Fibroblast of skin of right quadriceps (primary cell): ENCODE measurements at places on chromosomes 2 and 18.
A peak's percentile ranks its signal among the peaks of the same experiment; 100 is the strongest.

DNA sequence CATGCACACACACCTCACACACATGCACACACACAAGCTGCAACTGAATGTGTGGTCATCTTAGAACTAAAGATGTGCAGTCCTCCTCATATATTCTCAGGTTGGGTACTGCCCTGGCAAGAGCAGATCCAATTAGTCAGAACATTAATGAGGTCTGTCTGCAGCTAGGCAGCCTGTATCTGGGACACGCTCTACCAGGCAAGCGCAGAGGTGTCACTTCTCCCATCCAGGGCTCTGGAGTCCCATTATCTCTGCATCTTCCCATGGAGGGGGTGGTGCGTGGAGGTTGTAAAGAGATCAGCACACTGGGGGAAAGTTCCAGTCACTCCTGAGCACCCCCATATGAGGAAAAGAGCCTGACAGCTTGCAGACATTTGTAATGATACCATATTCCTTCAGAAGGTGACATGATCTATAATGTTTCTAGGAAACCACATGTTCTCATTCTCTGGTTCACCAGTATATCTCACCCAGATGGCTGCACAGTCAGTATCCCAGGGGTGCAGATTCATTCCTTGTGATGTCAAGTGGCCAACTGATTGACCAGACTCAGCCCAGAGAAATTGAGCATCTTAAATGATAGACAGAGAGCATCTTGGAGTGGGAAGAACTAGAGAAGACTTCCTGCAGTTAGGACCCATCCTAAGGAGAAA lies 95.4 kb downstream of the RTN4 start:
- DNase-seq = no peak

GRCh38 chr2:238296638-238297457 lies 8.4 kb upstream of the PER2 start:
- DNase-seq = no peak

DNA sequence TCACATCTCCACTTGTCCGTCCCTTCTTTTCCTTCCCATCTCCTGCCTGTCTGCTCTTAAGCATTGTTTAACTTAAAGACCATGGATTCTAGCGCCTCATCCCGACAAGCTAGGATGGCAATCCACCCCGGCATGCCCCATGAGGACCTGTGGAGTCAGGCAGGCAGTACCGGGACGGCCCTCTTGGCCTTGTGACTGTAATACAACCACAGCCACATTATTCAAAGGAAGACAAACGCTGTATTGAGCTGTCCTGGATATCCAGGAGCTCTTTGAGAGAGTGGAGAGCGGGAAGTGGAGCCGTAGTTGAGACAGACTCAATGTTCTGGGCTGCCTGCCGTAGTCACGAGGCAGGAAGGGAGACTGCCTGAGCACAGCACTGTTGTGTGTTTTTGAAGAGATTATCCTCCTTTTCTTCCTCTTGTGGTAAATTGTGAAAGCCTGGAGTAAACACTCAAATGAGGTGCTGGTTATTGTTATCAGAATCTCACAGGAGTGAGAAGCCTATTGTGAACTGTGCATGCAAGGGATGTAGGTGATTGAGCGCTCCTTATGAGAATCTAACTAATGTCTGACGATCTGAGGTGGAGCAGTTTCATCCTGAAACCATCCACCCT lies 929.8 kb upstream of the CNTNAP5 start:
- DNase-seq = no peak

DNA sequence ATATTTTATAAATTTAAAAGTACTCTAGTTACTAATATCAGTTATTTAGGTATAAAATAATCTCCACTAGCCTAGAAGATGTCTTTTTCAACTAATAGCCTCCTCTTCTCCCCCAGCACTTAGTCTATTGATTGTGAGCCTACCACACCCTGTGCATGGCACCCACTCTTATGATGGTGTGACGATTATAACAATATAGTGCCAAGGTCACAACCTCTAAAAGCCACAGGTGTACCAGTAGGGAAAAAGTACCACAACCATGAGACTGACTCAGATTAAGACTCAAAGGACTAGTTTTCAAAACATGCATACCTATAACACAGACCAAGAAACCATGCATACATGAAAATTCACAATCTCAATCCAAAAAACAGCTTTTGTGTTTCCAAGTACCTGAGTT lies 27.6 kb downstream of the THADA start:
- DNase-seq = no peak

DNA sequence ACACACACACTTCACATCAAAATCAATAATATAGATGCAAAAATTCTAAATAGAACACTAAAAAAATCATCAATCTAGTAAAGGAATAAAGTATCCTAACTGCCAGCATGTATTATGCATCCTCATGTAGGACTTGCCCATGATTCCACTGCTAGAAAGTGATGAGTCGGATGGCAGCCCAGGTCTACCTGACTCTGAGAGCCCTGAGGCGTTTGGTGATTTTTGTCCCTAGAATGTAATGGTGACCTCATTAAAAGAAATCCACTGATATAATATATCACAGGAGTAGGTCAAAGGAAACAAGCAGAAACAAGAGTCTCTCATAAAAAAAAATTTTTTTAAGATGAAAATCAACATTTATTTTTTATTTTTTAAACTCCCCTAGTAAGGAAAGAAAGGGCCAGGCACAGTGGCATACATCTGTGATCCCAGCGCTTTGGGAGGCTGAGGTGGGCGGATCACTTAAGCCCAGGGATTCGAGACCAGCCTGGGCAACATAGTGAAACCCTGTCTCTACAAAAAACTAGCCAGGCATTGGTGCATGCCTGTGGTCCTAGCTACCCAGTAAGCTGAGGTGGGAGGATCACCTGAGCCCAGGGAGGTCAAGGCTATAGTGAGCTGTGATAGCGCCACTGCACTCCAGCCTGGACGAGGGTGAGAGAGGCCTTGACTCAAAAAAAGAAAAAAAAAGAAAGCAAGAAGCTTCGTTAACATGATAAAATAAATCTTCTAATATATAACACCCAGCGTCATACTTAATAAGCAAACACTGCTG lies 24.4 kb upstream of the ACTG2 start:
- DNase-seq = no peak

DNA sequence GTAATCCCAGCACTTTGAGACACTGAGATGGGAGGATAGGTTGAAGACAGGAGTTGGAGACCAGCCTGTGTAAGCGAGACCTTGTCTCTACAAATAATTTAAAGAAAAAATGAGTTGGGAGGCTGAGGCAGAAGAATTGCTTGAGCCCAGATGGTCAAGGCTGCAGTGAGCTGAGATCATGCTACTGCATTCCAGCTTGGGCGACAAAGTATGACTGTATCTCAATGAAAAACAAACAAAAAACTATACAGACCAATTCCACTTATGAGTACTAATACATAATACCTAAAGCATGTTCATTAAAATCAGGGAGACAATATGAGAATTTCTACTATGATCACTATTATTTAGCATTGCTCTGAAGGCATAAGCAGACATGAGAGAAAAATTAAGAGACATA lies 12.6 kb downstream of the RNF149 start:
- peak; percentile 55 for DNase-seq

- peak; percentile 56 for DNase-seq
Measured at GRCh38 chr18:45935591-45936335, 31.4 kb downstream of the EPG5 start.

- peak; percentile 60 for DNase-seq
Measured at GRCh38 chr2:109613081-109613921, 465 bp downstream of the SEPTIN10 start.
